H4 (cell line): ENCODE measurements at places on chromosomes 11 and 22.

- no peak for DNase-seq
Observed at GRCh38 chr11:80815752-80816453, 1375.1 kb upstream of the TENM4 start.

- DNase-seq, result no peak
Observed at GRCh38 chr22:17990147-17990546, 34.2 kb downstream of the MICAL3 start.

- DNase-seq, result peak; percentile 33
Observed at GRCh38 chr22:32622004-32622743, 147.6 kb downstream of the FBXO7 start.

DNA sequence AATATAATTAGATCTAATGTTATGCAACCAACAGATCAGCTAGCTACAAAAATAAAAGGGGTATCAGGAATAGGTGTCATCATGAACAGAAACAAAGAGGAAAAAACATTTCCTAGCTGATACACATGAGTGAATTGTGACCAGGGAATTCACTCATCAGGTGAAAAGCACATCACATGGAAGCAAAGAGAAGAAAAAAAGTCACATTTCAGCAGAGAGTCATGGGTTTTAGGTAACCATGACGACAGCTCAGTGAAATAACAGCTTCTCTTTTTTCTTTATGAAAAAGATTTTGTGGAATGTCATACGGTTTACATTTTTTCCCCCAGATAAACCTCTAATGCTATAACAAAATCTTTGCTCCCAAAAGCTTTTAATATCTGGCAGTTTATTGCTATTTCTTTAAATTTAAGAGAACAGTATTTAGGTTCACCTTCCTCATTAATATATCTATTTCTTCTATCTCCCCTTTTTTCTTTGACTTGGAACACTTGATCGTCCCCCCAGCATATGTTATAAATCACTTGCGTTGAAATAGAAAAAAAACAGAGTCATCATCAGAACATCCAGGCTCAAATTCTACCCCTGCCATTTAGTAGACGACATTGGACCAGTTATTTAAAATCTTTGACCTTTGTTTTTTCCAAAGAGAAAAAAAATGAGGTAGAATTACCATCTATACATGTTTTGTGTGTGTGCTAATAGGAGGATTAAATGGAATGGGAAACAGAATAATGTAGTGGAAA, 5.3 kb downstream of the TYR start:
- no peak for DNase-seq

DNA sequence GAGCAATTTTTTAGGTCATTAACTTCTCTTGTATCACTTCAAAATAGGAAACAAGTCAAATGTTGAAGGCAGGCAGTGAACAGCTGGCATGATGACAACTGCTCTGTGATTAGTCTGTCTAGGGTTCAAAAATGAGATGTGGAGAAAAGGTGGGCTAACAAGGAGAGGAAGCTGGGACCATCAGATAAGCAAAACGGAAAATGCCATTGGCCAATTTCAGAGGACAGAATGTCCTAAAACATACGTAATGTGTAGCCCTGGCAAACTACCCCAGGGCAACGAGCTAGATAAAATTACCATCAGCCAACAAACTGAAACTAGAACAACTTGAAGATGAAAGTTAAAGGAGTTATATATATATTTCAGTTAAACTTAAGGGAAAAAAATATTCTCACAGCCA, 93.2 kb downstream of the RELT start:
- no peak for DNase-seq

- no peak for DNase-seq
Observed at GRCh38 chr11:106464728-106465127, 387.3 kb downstream of the AASDHPPT start.

GRCh38 chr11:102986815-102987214, 31.3 kb upstream of the MMP13 start:
- DNase-seq, result peak; percentile 14

- DNase-seq, result no peak
Observed at GRCh38 chr22:19038728-19039447, 83.3 kb downstream of the DGCR2 start.

DNA sequence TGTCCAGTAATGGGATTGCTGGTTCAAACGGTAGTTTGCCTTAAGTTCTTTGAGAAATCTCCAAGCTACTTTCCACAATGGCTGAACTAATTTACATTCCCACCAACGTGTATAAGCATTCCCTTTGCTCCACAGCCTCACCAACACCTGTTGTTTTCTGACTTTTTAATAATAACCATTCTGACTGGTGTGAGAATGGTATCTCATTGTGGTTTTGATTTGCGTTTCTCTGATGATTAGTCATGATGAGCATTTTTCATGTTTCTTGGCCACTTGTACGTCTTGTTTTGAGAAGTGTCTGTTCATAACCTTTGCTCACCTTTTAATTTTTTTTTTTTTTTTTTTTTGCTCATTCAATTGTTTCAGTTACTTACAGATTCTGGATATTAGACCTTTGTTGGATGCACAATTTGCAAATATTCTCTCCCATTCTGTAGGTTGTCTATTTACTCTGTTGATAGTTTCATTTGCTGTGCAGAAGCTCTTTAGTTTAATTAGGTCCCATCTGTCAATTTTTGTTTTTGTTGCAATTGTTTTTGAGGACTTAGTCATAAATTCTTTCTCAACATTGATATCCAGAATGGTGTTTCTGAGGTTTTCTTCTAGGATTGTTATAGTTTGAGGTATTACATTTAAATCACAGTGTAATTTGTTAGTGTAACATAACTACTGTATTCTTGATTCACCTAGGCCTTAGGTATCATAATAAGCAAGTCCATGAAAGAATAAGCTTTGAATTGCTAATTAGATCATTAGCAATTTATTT, 33.0 kb downstream of the CCDC34 start:
- no peak for DNase-seq

DNA sequence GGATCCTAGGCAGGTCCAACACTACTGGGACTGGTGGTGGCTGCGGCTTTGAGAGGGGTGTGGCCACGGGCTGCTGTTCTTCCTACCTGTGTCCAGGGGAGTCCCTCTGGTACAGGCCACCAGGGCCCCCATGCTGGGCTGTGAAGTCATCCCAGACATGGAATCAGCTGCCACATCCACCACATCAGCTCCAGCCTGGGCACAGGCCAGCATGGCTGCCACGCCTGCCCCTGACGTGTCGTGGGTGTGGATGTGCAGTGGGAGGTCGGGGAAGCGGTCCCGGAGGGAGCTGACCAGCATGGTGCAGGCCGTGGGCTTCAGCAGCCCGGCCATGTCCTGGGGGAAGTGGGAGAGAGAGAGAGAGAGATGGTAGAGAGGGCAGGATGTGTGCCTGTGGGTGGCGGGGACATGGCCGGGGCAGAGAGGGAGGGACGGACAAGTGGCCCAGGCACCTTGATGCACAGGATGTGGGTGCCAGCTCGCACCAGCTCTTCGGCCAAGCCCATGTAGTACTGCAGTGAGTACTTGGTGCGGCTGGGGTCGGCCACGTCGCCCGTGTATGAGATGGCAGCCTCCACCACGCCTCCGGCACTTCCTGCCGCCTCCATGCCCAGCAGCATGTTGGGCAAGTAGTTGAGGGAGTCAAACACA, 6.2 kb upstream of the LRFN4 start:
- DNase-seq, result no peak

DNA sequence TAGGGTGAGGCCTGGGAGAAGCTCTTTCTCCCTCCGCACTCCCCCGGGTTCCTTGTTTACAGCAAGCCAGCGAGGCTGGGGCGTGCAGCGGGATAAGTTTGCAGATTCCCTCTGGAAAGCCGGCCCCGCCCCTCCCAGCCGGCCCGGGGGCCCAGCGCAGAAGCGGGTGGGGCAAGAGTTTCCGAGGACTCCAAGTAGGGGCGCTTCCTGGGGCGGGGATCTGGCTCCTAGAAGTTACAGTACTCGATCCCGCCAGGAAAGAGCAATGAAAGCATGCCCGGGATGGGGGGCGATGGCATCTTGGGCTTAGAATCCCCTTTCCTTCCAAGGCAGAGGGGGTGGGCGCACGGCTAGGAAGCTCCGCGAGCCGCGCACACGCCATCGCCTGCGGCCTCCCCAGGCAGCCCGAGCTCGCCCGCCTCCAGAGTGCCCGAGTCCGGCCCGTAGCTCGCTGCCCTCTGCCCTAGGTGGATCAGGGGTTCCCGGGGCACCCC, 385 bp downstream of the TST start:
- no peak for DNase-seq

- peak; percentile 48 for DNase-seq
Observed at GRCh38 chr11:69295995-69296889, 2.3 kb downstream of the MYEOV start.
